ENCODE measurements at places on chromosomes 16 and 17. TPM values are rescaled to one million over a fixed set of nuclear protein-coding genes. Genes with fewer than 3 reads are reported as not detected.
A peak's percentile ranks its signal among the peaks of the same experiment; 100 is the strongest.

- DNase-seq, result peak; percentile 44
These were observed 961 bp downstream of the FGF11 start for GRCh38 chr17:7440113-7440833.

The HEXD gene
- total RNA-seq, result 76.1 TPM

GRCh38 chr17:2138318-2138717 lies 83.4 kb downstream of the HIC1 start:
- no peak for DNase-seq

- no peak for DNase-seq
These were observed 60.5 kb upstream of the IRX5 start for GRCh38 chr16:54870151-54870550.

- DNase-seq, result no peak
These were observed 48.0 kb upstream of the METRNL start for GRCh38 chr17:83031321-83031945.

DNA sequence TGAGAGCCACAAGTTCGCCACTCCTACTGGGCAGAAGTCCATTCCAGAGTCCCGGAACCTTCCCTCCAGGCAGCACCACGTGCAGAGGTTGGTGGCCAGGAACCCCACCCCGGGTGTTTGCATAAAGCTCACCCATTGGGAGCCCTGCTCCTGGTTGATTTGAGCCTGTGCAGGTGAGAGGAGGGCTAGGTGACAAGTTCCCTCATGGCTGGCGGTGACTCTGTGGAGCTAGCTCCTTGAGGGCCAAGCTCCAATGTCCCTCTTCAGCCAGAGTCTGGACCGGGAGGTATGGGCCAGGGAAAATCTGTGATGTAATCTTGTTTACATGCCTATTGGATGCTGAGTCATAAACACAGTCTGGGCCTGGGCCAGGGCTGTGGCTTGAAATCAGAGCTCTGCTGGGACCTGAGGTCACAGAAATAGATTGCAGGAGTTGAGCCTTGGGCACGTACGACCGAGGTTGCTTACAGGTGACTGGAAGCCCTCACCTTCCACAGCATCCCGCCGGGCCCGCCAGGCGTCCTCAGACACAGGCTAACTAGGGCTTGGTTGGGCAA lies 118.9 kb downstream of the AATF start:
- peak; percentile 14 for DNase-seq

- peak; percentile 83 for DNase-seq
These were observed 1.1 kb upstream of the NXN start for GRCh38 chr17:980406-981291.

DNA sequence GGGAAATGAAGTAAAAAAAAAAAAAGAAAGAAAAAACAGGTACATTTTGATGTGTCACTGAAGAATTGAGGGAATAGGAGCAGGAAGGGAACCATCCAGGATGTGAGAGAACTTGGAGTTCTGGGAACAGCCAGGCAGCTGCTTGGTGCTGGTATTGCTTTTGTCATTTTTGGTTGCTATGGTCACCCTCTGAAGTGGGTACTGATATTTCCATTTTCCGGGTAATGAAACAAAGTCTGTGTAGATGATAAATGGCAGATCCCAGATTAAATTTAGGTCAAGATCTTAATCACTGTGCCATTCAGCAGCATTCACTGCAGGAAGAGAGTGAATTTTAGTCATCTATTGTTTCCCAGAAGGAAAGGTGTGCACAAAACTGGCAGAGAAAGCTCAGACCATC lies 93.6 kb downstream of the ABCA8 start:
- no peak for DNase-seq

DNA sequence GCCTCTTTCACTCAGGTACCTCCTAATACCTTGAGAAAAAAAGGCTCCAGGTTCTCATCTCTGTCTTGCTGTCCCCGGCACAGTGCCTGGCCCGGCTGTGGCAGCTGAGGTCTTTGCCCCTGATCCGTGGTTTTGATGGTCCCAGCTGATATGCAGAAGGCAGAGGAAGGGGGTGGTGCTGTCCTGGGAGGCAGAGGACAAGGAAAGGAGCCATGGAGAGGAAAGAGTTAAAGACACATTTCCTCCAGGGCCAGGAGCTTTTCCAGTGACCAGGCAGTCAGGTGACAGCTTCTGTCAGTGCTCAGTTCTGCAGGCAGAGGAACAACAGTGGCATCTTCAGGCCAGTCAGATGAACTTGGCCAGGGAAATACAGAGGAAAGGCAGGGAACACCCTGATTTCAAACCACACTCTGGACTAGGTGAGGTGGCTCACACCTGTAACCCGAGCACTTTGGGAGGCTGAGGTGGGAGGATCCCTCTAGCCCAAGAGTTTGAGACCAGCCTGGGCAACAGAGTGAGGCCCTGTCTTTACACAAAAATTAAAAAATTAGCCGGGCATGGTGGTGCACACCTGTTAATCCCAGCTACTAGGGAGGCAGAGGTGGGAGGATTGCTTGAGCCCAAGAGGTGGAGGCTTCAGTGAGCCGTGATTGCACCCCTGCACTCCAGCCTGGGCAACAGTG lies 3.3 kb upstream of the COG1 start:
- DNase-seq, result peak; percentile 47

DNA sequence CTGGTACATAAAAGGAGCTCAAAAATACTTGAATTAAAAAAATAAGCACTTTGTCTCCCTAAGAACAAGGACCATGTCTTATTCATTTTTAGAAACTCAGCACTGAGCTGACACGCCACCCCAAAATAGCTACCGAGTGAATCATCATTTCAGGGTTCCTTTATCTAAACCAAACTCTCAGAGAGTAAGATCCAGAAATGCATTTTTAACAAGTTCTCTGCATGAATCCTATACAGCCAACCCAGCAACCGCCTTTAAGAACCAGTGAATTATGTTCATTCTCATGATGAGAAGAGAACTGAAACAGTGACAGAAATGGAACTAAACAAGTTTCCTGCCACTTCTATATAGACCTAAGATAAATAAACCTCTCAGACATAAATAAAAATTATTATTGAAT lies 8.7 kb downstream of the C16orf87 start:
- DNase-seq, result no peak

DNA sequence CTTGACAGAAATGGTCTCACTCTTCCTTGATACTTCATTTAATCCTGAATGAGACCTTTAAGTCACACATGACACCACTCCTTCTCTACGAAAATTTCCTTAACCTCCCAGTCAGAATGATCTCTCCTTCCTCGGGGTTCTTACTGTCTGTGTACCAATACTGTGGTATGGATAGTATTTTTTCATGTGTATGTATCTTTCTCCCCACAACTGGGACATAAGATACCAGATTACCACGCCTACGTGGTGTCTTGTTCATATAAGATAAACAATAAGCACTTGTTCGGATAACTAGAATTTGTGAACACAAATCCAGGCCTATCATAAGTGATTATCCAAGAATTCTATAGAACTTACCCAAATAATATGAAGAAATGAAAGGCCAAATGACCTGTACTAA lies 11.3 kb downstream of the NUP88 start:
- DNase-seq, result no peak

DNA sequence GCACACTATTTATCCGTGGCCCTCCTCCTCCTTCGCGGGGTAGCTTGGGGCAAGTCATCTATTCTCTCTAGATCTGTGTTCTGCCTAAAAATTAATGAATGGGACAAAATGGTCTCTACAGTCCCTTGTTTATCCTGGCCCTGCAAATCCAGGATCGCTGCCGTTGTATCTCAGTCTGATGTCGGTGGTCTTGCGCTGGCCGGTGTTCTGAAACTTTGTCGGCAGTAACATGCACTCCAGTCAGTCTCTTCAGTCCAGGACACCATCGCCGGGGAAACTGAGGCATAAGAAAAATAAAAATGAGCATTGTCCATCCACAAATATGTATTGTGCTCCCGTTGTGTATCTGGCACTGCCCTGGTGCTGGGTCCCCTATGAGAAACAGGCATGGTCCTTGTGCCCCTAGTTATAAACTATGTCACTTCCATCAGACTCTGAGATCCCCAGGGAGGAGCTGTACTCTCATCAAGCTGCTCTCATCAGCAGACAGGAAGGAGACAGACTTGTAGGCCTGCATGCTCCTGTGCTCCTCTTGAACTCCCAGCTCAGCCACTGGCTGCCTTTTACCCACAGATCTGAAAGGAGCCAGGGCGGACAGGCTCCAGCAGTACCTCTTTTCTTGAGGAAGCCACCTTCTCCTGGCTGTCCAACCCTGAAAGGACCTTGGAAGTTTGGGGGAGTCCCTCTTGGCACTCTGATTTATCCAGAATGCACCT lies 13.7 kb upstream of the CA4 start:
- no peak for DNase-seq

DNA sequence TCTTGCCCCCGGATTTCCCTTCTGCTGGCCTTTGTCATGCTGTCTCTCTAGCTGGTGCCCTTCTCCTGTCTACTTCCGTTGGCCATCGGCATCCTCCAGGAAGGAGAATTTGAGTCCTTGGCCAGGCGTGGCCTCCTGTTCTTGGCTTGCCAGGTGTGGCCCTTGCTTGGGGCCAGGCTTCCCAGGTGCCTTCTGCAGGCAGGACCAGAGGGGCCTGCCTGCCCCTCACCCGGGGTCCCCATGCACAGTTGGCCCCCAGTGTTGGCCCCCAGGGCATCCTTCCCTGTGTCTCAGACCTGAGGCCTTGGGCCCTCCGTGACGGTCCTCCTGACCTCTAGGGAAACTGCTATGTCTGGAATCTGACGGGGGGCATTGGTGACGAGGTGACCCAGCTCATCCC lies 2.6 kb downstream of the MLST8 start:
- DNase-seq, result no peak

The PRAC1 gene
- 56.7 TPM for total RNA-seq

DNA sequence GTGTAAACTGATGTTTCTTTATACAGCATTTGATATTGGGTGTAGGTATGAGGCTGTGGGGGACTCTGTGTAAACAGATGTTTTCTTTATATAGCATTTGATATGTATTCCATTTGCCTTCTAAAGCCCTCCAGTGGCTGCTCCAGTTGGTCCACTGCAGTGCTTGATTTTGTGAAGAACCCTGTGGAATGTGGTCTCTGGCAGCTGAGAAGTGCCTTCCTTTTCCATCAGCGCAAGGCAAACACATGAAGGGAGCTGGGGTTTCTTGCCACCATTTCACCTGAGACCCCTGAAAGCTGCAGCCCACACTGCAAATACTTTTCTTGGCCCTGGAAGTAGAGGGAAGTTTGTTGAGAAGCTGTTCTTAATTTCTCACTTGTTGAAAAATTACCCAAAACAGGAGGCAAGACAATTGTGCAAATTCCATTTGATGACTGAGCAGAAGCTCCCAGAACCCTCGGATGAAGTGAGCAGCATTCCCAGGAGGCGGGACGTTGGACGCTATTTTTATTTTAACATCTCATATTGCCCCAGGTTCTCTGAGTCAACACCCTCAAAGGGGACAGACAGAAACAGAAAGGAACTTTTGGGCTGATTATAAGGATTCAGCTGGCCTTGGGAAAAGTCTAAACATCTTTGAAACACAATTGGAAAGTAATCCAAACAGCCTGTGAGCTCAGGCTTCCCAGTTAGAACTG lies 158.5 kb upstream of the RPH3AL start:
- no peak for DNase-seq

The KCNJ16 gene
- total RNA-seq, result 1.3 TPM

The SCNN1G gene
- 8.6 TPM for total RNA-seq

The ZSCAN10 gene
- total RNA-seq, result 0.57 TPM

DNA sequence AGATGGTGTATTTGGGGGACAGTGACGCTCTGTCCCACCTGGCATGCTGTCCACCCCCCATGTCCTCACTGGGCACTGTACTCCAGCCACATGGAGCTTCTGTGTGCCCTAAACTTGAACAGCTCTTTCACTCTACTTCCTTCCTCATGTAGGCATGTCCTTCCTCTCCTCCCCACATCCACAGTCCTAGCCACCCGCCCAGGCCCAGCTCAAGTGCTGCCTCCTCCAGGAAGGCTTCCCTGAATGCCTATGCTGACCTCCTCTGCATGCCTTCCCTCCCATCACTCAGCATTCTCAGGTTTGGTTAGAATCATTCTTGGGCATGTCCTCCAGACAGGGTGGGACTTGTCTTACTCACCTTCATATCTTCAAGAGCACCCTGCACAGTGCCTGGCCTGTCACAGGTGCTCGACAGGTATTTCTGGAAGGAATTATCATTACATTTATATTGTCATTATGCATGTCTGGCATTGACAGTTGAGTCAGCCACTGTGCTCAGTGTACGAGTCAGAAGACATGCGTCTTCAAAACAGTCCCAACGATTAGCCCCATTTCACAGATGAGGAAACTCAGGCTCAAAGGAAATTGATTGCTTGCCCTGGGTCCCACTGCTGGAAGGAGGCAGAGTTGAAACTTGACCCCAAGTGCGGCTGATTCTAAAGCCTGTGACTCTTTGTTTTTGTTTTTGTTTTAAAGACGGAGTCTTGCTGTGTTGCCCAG lies 42.1 kb upstream of the TOB1 start:
- no peak for DNase-seq

DNA sequence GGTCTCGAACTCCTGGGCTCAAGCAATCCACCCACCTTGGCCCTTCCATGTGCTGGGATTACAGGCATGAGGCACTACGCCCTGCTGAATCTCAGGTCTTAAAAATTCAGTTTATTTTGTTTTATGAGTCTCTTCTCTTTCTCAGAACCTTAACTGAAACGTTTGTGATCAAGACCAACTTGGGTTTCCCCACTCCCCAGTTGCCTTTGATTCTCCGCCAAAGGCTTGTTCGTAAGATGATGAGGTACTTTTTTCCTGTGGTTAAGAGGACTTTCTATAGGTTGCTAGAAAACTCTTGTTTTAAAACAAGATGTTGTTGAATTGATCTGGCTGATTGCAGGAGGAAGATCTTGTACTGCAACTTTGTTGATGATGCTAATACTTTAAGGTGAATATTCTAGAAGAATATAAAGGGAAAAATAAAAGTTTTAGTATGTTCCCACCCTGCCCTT lies 11.7 kb downstream of the ABCC1 start:
- DNase-seq, result no peak

DNA sequence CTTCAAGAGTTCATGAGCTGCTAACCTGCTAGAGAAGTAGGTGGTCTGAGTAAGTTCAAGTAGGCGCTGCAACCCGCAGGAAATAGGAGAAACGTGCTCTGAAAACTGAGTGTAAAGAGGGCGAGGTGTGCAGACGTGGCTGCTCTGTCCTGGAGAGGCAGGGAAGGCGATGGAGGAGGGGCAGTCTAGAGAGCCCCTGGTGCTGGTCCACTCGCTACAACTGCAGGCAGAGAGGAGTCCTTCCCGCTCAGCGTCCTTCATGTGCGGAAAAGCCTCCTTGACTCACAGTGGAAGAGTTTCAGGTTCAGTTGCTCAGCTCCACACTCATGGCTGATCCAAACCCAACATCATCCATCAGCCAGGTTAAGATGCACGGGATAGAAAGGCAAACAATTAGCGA lies 12.1 kb downstream of the ABCA3 start:
- DNase-seq, result no peak

The SEPTIN12 gene
- total RNA-seq, result not detected

DNA sequence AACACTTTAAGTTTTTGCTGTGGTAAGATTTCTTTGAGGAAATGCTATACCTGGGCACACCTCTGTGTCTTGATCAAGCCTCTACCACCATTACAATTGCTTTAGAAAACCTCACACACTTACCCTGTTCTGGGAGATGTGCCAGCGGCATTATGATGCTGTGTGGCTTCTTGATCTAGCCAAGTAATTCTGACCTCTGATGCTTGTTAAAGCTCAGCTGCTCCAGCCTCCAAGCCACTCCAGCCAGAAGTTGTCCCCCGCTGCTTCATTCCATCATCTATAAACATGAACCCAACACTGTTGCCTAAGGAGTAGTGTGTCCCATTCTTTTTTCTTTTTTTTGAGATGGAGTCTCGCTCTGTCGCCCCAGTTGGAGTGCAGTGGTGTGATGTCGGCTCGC lies 60.1 kb downstream of the CYLD start:
- DNase-seq, result no peak

GRCh38 chr16:74463888-74464287 lies 42.6 kb upstream of the CLEC18B start:
- DNase-seq, result no peak

Measured in prostate gland (tissue), 2 donors.